ENCODE measurements at places on chromosomes 5 and 9.
A peak's percentile ranks its signal among the peaks of the same experiment; 100 is the strongest.

GRCh38 chr5:58456486-58456885, 3.4 kb downstream of the PLK2 start:
- ATAC-seq: no peak

DNA sequence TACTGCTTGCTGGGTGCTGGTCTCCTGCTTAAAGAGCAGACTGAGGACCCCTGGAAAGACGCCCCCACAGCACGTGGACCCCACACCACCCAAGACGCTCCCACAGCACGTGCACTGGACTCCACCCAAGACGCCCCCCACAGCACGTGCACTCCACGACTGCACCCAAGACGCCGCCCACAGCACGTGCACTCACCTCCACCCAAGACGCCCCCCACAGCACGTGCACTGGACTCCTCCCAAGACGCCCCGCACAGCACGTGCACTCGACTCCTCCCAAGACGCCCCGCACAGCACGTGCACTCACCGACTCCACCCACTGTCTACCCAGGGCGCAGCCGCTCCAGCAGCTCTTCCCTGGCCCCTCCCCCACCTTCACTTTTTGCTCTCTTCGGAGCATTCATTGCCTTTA, 50.5 kb downstream of the EHMT1 start:
- ATAC-seq: no peak

- no peak for ATAC-seq
Measured at GRCh38 chr9:115278326-115279035, 160.5 kb upstream of the TNC start.

GRCh38 chr9:79976257-79977073, 404.7 kb downstream of the TLE4 start:
- ATAC-seq: peak; percentile 75

DNA sequence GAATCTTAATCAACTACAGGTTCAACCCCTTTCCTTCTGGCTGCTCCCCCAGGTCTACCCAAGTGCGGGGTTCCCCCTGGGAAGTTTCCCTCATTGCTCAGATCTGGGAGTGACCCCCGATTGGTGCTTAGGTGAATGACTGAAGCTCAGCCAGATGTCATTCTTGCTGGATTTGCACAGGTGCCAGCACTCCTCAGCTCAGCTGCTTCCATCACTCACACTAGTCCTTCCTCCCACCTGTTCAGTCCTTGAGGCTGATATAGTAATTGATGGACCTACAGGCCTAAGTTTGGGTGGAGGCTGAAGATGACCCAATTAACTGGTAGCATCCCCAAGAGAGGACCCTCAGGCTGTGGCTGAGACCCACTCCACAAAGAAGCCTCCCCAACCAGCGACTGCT, 32.9 kb downstream of the PRLR start:
- ATAC-seq: no peak

- ATAC-seq: no peak
Measured at GRCh38 chr5:9516591-9516990, 29.3 kb downstream of the SEMA5A start.

DNA sequence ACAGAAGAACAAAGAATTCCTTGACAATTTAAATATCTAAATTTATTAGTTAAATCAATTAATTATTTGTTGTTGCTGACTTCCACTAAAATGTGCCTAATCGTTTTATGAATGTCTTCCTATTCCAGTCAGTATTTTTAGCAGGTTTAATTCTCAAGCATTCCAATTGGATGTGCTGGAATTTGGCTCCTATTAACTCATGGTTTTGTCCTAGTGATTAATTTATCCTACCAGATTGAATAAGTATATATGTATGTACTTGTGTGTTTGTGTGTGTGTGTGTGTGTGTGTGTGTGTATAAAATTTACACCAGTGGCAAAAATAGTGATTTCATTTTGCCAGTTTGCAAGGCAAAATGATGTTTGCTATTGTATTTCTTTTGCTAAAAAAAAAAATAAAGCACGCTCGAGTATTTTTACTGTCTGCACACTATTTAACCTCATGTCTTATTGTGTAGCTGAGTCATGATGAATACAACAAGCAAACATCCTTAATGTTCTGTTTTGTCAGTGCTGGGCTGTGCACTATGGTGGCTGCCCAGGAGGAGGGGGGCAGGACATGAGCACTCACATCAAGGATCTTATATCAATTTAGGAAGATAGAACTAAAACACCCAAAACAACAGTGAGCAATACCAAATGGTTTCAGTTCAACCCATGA, 375.5 kb downstream of the PDE4D start:
- peak; percentile 59 for ATAC-seq

GRCh38 chr5:150291388-150292385, 2.1 kb upstream of the CAMK2A start:
- ATAC-seq: peak; percentile 19

DNA sequence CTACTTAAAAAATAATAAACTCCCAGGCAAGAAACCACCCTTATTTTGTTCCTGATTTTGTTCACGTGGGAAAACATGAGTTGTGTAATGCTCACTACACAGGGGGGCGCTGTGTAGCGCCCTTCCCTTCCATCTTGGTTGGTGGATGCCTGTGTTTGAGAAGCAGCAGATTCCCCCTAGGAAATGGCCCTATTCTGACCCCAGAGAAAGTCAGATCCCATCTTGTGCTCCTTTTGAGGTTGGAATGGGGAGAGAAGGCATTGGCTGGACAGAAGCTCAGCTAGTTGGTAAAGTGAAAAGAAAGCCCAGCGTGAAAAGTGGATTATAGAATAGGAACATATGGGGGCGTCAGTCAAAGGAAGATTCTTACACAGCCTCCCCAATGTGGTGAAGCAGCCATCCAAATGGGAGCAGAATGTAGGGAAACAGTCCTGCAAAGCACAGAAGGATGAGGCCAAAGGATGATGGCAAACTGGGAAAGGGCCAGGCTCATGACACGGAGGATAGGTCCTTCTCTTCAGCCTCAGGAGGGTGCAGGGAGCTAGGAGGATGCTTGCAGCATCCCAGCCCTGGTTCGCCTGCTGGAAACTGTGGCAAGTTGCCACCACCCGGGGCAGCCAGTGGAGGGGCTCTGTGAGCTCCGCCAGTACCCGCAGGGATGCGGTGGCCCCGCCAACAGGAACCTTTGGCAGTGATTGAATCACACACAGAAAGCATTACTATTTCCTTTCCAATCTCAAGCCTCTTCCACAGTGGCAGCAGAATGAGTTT, 314.2 kb upstream of the DAP start:
- ATAC-seq: no peak

GRCh38 chr9:2502760-2503159, 118.8 kb upstream of the VLDLR start:
- no peak for ATAC-seq

DNA sequence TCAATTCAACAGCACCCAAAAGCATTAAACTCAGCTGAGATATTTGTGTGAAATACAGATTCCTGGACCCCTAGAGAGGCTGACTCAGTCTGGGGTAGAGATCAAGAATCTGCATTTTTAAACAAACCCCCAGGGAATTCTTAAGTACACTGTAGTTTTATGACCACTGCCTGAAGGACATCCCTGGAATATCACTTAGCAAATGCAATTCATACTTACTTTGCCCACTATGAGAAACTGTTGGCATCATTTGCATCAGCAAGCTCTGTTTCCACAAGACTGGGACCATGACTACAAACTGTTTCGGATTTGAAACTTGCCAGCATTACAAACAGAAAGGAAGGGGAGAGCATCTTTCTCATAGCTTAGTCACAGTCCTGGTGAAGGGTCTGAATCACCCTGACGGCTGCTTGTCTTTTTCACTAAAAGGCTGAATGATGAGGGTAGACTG, 63.7 kb downstream of the MLLT3 start:
- ATAC-seq: peak; percentile 93

DNA sequence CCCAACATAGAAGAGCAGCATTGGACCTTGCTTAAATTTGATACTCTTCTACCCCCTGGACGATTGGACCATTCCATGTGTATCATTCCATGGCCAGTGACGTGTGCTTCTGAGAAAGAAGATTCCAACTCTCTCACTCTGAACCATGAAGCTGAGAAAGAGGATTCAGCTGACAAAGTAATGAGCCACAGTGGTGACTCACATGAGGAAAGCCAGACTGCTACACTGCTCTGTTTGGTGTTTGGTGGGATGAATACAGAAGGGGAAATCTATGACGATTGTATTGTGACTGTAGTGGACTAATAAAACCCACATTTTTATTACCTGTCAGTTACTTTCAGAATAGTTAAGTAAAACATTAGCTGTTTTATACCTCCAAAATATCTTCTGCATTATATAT, 7.5 kb downstream of the HSPA5 start:
- peak; percentile 50 for ATAC-seq

GRCh38 chr5:10279328-10279727, 28.4 kb downstream of the CMBL start:
- ATAC-seq: no peak

DNA sequence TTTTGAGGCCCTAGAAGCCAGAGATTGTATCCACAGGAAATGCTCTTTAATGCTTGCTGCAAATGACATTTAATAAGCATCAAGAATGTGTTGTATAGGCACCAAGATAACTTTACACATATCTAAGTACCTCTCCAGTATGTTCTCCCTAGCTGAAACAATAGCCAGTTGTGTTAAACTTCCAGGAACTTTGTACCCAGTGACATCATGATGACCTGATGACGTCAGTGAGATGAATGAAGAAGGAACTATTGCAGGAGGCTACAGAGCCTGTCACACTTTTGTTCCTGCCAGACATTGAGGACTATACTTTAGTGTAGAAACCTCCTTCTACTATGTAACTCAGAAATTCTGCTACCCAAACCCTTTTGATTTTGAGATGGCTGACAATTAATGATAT, 129.8 kb downstream of the CD180 start:
- no peak for ATAC-seq

DNA sequence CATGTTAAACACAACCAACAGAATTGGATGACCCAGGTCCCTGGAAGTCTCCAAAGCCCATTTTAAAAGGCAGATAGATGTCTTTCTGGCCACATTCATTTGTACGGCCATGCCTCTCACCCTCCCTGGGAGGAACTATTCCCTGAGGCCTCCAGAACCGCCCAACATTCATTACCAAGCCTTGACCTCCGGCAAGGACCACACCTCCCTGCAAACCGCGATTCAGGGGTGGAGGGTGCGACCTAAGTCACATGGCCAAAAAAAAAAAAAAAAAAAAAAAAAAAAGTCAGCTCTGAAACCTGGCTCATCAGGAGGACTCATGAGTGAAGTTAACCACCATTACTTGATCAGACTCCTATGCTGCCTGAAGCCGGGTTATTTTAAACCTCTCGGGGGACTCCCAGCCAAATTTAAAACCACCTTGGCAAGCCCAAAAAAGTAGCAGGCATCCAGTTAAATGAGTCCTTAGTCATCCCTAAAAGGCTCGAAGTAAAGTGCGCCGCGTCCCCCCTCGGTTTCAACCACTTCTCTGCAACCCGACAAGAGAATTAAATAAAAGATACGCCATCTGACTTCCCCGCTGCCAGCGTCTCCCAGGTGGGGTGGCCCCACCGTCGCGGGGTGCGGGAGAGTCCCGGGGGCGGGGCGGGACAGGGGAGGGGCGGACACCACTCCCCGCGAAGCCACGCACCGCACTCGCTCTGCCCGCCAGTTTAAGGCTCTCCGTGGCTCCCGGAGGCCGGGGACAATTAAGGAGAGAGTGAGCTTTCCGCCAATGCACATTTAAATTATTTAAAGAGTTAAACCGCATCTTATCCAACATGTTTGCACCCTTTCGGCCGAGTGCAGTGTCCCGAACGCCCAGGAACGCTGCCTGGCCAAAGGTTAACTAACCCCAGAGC, 2.3 kb downstream of the KLF9 start:
- ATAC-seq: peak; percentile 16

All from motor neuron (in vitro differentiated cells).